AG04450 (cell line): ENCODE measurements at places on chromosomes 6 and 20.
A peak's percentile ranks its signal among the peaks of the same experiment; 100 is the strongest.

DNA sequence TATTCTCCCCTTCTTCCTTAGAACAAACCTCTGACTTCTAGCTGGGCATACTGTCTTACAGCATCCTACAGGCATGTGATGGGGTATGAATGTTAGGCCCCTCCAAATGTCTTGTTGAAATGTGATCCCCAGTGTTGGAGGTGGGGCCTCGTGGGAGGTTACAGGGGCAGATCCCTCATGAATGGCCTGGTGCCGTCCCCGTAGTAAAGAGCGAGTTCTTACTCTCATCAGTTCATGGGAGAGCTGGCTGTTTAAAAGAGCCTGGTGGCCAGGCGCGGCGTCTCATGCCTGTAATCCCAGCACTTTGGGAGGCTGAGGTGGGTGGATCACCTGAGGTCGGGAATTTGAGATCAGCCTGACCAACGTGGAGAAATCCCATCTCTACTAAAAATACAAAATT lies 15.5 kb downstream of the OVOL2 start:
- no peak for DNase-seq

- DNase-seq, result no peak
These were observed 11.0 kb downstream of the SULF2 start for GRCh38 chr20:47774131-47774777.

DNA sequence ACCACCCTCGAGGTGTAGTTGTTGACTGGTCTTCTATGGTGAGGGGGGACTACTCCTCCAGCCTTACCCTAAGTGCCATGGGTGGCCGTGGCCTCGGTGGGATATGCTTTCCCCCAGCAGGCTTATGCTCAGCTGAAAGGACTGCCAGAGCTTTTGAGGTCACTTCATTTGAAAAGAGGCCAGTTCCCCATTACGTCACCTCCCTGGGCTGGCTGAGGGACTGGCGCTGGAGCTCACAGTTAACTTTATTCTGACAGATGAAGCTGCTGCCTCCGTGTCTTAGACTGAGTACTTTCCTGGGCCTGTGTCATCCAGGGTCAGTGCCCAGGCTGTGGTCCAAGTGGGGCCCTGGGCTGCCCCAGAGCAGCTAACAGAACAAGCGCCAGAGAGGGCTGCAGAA lies 42.8 kb upstream of the PCMTD2 start:
- no peak for DNase-seq

GRCh38 chr20:34237942-34238341 lies 3.3 kb upstream of the ASIP start:
- DNase-seq, result no peak

GRCh38 chr6:12911427-12911826 lies 194.9 kb downstream of the PHACTR1 start:
- no peak for DNase-seq

DNA sequence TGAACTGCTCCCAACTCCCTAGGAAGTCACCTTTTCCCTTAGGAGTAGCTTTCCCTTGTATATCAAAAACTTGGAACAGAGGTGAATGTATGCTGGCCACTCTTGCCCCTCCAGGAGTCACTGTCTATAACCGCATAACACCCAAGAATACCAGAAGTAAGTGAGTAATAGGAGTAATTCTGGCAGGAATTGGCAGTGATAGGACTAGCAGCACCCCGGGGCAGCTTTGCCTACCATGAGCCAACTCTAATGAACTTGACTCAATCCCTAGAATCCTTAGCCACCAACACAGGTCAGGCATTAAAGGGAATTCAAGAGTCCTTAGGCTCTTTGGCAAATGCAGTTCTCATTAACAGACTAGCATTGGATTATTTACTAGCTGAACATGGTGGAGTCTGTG lies 28.8 kb upstream of the CD164 start:
- no peak for DNase-seq

DNA sequence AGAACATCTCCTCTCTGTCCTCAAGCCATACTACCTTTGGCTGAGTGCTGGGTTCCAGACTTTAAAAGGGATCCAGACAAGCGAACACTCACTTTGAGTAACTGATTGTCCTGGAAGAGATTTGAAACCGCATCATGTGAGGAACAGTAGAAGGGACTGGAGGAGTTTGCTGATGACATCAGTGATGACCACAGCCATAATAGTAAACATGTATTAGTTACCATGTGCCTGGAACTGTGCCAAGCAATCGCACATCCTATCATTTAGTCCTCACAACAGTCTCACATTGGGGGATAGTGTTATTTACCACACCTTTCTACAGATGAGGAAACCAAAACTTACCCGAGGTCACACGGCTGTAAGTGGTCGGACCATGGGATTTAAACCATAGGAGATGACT lies 39.8 kb downstream of the ARMC2 start:
- no peak for DNase-seq

- DNase-seq, result no peak
These were observed 280.1 kb downstream of the TFAP2B start for GRCh38 chr6:51098791-51099190.

DNA sequence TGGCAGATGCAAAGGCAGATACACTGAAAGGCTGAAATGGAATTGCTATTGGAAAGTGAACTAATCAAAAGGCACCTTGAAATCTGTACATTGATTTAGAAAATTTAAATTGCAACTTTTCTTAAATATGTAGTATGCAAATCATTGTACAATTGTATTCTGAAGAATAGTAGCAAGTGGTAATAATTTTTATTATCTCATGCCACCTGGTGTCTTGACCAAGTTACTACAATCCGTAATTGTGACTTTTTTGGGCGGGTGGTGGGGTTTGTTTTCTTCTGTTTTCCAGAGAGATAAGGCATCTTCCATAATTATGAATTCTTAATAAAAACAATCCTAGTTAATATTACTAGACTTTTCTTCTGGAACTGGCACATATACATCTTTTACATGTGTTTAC lies 12.5 kb upstream of the BCKDHB start:
- DNase-seq, result no peak

DNA sequence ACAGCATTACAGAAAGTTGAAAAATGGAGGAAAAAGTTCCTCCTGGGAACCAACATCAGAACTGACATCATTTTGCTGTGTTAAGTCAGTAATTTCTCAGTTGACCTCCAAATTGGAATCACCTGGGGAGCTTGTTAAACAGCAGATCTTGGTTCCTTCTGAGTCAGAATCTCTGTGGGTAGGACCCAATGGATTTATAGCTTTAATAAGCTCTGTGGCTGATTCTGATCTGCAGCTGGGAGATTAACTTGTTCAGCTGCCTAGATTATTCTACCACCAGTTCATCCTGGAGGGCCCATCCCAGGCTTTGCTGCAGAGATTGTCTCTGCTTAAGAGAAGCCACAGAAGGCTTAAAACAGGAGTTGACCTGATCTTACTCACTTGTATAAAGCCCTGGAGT lies 90.7 kb upstream of the POPDC3 start:
- DNase-seq, result no peak

GRCh38 chr20:50728981-50729874 lies 2.2 kb upstream of the PARD6B start:
- no peak for DNase-seq

- peak; percentile 76 for DNase-seq
These were observed 2.1 kb upstream of the DDX27 start for GRCh38 chr20:49216991-49217578.

GRCh38 chr20:24950836-24951525 lies 1.9 kb downstream of the CST7 start:
- no peak for DNase-seq

- DNase-seq, result no peak
These were observed 9.7 kb upstream of the THBS2 start for GRCh38 chr6:169263374-169263773.

GRCh38 chr6:110554441-110554840 lies 78.0 kb upstream of the SLC22A16 start:
- DNase-seq, result no peak

GRCh38 chr6:56104591-56104990 lies 142.8 kb downstream of the COL21A1 start:
- DNase-seq, result no peak

DNA sequence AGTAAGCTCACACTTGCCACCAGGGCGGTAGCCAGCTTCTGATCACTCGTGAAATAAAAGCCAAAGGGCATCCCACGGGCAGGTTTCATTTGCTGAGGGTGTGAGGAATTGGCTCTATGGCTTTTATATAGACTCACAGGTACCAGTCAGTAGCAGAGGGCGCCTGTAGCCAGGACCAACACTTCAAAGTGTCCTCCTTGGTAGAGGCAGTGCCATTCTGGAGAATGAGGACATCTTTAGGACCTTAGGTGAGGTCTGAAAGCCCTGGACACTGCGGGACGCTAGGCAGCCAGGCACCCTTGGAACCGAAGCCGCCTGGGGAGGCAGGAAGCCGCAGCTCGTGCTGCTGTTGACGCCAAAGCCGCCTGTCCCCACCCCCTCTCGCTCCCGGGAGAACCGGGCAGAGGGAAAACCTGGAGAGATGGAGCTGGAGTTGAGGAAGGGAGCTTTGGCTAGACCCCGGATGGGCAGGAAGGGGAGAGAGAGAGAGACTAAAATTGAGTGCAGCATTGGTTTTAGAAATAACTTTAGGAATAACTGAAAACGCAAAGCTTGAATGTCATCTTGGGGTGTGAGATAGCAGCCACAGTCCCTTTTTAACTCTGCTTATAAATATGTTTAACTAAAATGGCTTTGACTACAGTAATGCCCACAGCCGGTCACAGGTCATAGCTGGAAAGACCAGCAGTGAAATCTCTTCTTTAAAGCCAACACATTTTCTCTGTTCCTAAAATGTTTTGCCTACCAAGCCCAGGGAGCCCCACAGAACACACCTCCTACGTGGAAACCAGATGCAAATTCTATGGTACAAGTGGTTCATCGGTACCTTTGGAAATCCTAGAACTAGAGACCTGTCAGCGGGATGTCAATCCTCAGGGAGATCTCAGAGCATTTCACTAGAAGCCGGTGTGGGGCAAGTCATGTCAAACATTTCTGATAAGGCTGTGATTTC lies 128.5 kb upstream of the CDYL start:
- peak; percentile 53 for DNase-seq

DNA sequence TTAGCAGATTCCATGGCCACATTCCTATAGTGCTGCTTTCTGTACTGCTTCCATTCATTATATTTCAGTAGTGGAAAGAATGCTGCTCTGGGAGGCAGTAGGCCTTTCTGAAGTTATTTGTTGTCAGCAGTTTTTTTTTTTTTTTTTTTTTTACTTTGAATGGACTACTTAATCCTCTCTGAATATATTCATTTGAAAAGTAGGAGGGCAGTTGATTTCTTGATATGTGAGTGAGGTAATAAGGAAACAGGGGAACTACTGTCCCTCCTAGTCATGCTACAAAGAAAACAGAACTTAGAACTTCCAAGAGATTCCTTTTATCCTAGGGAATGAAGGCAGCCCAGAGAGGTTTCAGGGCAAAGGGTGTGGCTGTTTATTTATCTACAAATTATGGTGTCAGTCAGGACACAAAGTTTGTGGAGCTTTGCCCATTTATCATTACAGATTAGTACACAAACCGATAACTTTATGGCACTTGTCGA lies 155.9 kb downstream of the JARID2 start:
- DNase-seq, result no peak

- DNase-seq, result no peak
These were observed 260.9 kb downstream of the GMDS start for GRCh38 chr6:1984346-1984994.

DNA sequence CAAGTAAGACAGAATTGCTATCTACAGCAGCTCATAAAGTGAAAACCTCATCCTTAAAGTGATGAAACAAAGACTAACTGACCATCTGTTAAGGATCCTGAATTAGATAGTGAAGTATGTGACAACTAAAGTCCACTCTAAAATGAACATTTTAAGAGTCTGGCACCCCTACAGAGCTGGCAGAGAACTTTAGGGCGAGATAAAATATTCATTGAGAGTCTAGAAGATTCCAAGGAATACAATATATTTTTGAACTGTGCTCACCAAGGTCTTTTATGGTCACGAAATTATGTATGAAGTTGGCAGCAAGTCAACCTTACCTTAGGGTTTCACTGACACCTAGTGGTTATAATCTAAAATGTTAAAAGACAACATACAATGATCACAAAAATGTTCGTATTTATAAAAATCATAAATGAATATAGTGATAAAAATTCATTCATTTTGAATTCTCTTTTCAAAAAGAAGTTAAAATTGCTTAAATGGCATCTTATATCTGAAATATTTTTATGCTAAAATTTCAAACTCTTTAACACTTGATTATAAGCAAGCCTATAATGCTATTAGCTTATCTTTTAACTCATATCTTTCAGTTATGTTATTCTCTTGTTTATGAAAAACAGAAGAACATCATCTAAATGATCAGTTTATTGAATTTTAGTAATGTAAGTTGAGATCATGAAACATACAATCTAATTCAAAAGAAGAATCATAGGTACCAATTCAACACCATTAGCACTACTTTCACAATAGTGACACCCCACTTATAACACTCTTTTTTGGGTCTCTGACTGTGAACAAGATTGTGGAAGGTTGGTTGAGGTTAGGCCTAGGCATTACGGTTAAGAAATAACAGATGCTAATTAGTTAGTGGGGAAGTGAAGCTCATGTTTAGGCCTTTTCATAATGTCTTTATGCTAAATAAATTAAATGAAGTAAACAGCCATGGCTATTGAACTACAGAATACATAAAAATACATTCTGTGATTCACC lies 27.5 kb downstream of the RSPH3 start:
- peak; percentile 11 for DNase-seq

DNA sequence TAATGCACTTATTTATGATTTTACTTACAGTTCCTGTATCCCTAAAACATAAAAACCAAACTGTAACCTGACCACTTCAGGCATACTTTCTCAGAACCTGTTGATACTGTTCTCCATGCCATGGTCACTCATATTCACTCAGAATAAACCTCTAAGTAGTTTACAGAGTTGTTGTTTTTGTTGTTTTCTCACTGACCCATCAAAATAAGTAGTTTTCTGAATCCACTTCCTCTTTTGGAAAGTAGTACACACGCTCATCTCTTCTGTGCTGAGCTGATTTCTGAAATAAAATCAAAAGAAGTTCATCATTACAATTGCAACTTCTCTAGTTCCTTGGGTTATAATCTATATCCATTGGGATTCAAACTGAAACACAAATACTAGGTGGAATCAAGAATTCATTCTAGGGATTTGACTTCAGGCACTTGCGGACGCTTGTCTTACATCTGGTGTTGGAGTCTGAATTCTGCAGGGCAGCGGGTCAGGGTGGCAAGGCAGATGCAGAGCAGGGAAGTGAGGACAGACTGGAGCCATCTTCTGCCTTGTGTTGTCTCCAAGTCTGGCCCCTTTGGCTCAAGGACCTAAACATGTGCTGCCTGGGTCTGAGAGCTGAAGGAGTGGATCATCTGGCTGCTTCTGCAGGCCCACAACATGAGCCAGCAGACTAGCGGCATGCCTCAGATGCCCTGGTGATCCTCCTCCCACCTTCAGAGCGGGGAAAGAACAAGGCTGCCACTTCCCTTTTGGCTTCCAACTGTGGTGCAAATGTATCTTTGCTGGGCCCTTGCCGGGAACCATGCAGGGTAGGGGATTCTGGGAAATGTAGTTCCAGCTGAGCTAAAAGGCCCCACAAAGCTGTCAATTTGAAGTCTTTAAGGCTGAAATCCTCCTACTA lies 167.9 kb upstream of the MYLIP start:
- no peak for DNase-seq

GRCh38 chr6:16472349-16473069 lies 234.1 kb downstream of the GMPR start:
- peak; percentile 72 for DNase-seq

- no peak for DNase-seq
These were observed 12.0 kb upstream of the GMDS start for GRCh38 chr6:2257363-2257762.

GRCh38 chr20:58818586-58819285 lies 32.0 kb downstream of the GNAS-AS1 start:
- DNase-seq, result peak; percentile 42
